Activated naive CD4-positive, alpha-beta T cell treated with anti-CD3 and anti-CD28 coated beads for 36 hours (primary cell): ENCODE measurements at places on chromosomes 1 and 21. TPM values are rescaled to one million over a fixed set of nuclear protein-coding genes. Genes with fewer than 3 reads are reported as not detected.

ERRFI1 gene
- 0.95 TPM for total RNA-seq

CFHR2 gene
- not detected for total RNA-seq

PTGER3 gene
- total RNA-seq = not detected

DSCAM gene
- total RNA-seq = not detected

KCNJ6 gene
- not detected for total RNA-seq

SLC35E2B gene
- 21.9 TPM for total RNA-seq

C8B gene
- total RNA-seq = not detected

NT5C1A gene
- total RNA-seq = not detected

COG2 gene
- 22.1 TPM for total RNA-seq

C1orf216 gene
- 5.2 TPM for total RNA-seq

EPHA2 gene
- total RNA-seq = 0.54 TPM

KRTAP13-3 gene
- not detected for total RNA-seq

RNF223 gene
- total RNA-seq = not detected

NTNG1 gene
- not detected for total RNA-seq

PDC gene
- not detected for total RNA-seq

FMN2 gene
- total RNA-seq = not detected

RBM11 gene
- 4.9 TPM for total RNA-seq

NUAK2 gene
- total RNA-seq = 12.2 TPM

C4BPB gene
- total RNA-seq = 0.81 TPM

MCOLN3 gene
- 0.19 TPM for total RNA-seq

PLA2G2D gene
- 0.35 TPM for total RNA-seq

TMEM240 gene
- total RNA-seq = not detected

SPOCD1 gene
- 0.21 TPM for total RNA-seq

RXRG gene
- total RNA-seq = not detected

C1orf141 gene
- not detected for total RNA-seq
